Cerebellum (tissue), 4 donors: ENCODE measurements at places on chromosomes 11 and 22. TPM values are rescaled to one million over a fixed set of nuclear protein-coding genes. Genes with fewer than 3 reads are reported as not detected.

Gene PICALM
- 440 TPM for total RNA-seq

- no peak for DNase-seq
Observed at GRCh38 chr11:68857037-68857586, 15.4 kb upstream of the CPT1A start.

DNA sequence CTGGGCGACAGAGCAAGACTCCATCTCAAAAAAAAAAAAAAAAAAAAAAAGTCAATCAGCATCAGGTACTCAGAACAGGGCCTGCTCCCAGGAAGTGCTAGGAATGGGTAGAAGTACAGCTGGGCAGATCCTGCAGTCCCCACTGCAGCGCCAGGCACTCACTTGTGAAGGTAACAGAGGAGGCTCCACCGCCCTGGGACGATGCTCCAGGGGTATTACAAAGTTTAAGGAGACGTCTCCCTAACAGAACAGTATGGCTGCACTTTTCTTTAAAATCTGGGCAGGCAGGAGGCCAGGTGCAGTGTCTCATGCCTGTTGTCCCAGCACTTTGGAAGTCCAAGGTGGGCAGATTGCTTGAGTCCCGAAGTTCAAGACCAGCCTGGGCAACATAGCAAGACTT, 1449.0 kb downstream of the BRD1 start:
- DNase-seq, result no peak

DNA sequence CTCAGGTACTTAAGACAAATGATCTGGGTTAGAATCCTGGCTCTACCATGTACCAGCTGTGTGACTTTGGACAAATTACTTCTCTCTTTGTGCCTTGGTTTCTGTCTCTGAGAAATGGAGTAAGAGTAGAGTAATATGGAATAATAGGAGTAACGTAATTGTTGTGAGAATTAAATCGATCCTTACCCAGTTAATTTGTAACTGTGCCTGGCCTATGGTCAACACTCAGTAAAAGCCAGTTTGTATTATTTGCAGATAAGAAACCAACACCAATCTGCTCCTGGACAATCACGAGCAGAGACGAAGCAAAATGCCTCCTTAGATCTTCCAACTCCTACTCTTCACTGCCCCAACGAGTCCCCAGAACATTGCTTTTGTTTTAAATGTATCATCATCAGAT, 266.7 kb downstream of the DCDC1 start:
- no peak for DNase-seq

Gene TPBGL
- total RNA-seq, result 0.09 TPM

Gene PLAAT5
- total RNA-seq, result 1.9 TPM

DNA sequence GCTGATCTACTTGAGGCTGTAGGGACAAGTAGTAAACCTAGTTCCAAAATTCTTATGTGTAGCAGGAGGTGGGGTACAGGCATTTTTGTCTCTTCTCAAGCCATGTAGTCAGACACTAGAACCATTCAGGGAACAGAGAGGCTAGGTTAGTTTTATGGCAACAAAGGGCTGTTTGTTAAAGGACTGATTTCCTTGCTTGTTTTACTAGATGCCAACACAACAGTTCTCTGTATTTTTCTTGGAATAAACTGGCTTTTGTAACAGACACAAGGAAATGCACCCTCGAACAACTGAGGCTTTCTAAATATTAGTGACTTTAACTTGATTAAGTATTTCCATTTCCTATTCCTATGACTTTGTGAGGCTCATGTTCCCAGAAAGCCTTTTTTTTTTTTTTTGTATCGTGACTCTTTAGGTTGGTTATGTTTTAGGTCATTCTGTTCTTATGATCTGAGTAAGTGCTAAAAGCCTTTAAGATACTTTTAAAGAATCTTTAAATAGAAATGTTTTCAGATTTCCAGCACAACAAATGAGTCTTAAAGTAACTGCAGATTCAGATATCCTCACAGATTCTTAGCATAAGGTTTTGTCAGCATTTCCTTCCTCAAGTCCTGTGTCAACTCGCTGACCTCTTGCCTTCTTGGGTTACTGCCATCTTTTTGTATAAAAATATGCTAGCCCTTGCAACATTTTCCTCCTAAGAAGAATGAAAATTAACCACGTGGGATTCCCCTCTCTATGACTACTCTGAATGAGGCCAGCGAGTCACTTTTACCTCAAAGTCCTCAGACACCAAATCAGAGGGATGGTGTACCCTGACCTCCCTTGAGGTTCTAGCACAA, 92.5 kb downstream of the CCDC83 start:
- DNase-seq, result no peak

- no peak for DNase-seq
Observed at GRCh38 chr11:59263225-59263894, 50.6 kb upstream of the MPEG1 start.

GRCh38 chr11:116576526-116576925, 196.3 kb downstream of the BUD13 start:
- no peak for DNase-seq

Gene MMP12
- total RNA-seq, result not detected

Gene ELFN2
- total RNA-seq, result 5.7 TPM

Gene ZFPL1
- 12.1 TPM for total RNA-seq

DNA sequence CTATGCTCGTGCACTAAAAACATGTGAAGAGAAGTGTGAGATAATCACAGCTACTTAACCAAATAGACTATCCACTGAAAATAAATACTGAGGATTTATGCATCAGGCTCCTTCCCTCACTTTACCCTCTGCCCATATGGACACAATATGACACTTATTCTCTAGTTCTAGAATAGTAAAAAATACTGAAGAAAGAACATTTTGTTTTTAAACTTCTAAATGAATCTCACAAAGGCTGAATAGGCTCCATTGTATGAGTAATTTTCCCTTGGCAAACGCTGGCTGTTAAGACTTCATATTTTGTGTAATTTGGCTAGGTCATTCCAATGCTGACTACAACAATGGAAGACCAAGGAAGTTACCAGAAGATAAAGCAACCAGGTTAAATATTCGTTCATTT, 9.9 kb downstream of the HPS5 start:
- DNase-seq, result no peak

DNA sequence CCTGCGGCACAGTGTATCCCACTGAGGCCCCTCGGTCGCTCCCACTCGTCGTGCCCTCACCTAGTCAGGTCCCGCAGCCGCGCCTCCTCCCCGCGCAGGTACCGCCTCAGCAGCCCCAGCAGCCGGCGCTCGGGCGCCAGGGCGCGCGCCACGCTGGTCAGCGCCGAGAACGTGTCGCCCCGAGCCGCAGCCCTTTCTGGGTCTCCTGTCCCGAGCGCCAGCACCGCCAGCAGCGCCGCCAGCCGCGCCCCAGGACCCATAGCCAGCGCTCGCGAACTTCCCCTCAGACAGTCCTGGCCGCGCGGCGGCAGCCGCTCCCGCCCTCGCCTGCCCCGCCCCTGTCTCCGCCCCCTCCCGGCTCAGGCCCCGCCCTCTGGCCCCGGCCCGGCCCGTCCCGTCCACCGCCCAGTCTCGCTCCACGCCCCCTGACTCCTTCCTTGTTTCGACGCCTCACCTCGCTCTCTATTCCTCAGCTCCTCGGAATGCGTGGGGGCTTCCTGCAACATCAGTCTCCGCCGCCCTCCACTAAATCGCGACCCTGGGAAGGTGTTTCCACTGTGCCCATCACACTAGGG, at the start of gene P4HA3:
Gene P4HA3 (minus strand): TSS at position 289 of the 575 bp plus-strand sequence. CDS start 29 bp downstream, at position 260.
- DNase-seq, result peak; percentile 85

GRCh38 chr11:10908215-10908951, 50.5 kb upstream of the ZBED5 start:
- DNase-seq, result no peak

- DNase-seq, result no peak
Observed at GRCh38 chr11:126405906-126406305, 50.4 kb downstream of the ST3GAL4 start.

DNA sequence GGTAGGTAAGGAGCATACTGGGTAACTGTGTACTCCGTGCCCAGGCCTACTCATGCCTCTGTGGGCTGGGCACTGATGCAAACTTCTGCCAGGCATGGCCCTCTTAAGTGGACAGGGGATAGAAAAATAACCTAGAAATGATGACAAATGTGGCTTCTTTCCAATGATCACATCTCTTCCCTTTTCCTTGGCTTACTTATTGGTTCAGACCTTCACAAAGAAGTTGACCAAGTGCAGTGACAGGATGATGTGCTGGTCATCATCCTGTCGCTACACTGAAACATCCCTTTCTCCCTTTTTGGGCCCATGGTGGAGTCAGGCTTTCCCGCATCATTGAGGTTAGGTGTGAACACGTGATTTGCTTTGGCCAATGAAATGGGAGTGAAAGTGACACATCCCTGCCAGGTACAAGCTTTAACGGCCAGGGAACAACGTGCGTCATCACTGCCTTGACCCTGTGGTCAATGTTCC, 31.8 kb upstream of the APOBEC3A start:
- no peak for DNase-seq

DNA sequence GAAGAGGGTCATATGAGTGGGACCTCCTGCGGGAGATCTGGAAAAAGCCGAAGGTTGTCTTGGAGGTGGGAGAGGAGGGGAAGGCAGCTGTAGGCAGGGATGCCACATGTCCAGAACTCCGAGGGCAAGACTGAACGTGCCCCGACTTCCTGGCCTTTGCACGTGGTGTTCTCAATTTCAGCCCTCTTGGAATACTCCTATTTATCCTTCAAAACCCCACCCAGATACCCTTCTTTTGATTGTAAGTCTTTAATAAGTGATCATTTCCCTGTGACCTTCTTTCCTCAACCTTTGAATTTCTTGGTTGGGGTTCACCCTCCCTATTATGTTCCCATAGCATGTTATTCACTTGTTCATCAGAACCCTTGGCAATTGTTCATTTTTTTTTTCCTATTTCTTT, 95.3 kb upstream of the CRYBB3 start:
- no peak for DNase-seq

- DNase-seq, result no peak
Observed at GRCh38 chr22:43387815-43388214, 24.0 kb upstream of the MPPED1 start.

Gene PPME1
- 45.1 TPM for total RNA-seq

GRCh38 chr11:84117394-84117793, 831.2 kb upstream of the CCDC90B start:
- no peak for DNase-seq

GRCh38 chr22:18075720-18076497, 1.9 kb upstream of the PEX26 start:
- DNase-seq, result peak; percentile 86

Gene STX5
- 24.3 TPM for total RNA-seq

Gene UCP3
- total RNA-seq, result 3.5 TPM

Gene KDM4D
- 1.8 TPM for total RNA-seq

Gene LRP4
- total RNA-seq, result 21.2 TPM

GRCh38 chr11:43561832-43562231, 118.7 kb upstream of the HSD17B12 start:
- no peak for DNase-seq

Gene CD248
- 5.2 TPM for total RNA-seq

DNA sequence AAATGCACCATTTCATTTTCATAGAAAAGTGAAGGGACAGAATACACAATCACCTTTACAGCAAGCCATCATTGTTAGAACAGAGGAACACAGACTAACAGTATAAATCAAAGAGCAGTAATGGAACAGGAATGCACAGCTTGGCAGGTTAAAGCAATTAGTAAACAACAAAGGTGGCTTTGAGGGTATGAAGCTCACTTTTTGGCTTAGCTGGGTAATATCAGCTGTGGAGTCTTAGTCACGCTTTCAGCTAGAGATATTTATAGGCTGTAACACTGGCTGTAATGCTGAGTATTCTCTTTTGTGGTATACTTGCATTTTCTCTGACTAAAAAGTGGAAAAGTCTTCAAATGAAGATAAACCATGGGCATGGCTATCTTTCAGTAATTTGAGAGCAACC, 1780.5 kb downstream of the LRRC4C start:
- DNase-seq, result no peak

- DNase-seq, result no peak
Observed at GRCh38 chr22:38461057-38461413, 6.0 kb upstream of the KCNJ4 start.

Gene RHBDD3
- total RNA-seq, result 21.1 TPM

- DNase-seq, result no peak
Observed at GRCh38 chr11:70910835-70911234, 341.5 kb downstream of the SHANK2 start.

DNA sequence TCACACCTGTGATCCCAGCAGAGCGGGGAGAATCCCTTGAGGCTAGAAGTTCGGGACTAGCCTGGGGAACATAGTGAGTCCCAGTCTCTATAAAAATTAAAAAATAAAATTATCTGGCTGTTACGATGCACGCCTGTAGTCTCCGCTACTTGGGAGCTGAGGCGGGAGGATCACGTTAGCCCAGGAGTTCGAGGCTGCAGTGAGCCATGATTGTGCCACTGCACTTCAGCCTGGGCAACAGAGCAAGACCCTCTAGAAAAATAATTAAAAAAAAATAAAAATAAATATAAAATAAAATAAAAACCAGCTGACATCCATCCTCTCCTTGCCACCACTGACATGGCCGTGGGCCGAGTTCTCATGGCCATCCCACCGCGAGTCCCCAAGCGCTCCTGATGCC, 7.7 kb upstream of the RTN4R start:
- no peak for DNase-seq

GRCh38 chr22:26159886-26160285, 9.4 kb upstream of the SEZ6L start:
- no peak for DNase-seq

Gene FREY1
- 2.5 TPM for total RNA-seq

Gene RBMXL2
- 0.64 TPM for total RNA-seq

- DNase-seq, result no peak
Observed at GRCh38 chr11:47603295-47603694, 9.1 kb upstream of the C1QTNF4 start.

Gene EIF1AD
- 22.3 TPM for total RNA-seq

- no peak for DNase-seq
Observed at GRCh38 chr11:36412781-36413383, 97.2 kb downstream of the TRAF6 start.

- peak; percentile 48 for DNase-seq
Observed at GRCh38 chr11:13324709-13325108, 47.1 kb downstream of the BMAL1 start.
